ENCODE measurements at places on chromosomes 2 and 18.
A peak's percentile ranks its signal among the peaks of the same experiment; 100 is the strongest.

DNA sequence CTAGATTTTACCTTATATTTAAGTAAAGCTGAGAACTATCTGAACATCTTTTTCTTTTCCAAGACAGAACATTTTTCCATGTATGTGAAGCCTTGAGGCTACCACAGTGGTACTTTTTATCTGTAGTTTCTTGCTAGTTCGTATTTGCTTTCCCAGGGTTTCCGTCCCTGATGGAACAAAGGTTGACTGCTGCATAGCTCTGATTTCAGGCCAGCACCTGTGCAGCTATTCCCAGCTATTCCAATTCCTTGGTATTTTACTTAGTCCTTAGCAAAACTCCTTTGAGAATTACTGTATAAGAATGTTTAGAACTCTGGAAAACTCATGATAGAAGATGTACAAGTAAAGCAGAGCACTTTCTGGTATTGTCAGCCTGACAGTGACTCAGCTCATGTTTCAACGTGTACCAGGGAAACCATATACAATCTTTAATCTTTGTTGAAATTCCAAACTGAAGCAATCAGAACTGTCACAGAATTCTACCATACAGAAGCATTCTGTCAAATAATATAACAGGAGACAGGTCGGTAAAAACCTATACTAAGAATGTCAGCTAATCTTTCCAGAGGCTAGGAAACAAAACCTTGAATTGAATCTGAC is 162.2 kb downstream of the PKP4 start:
- DNase-seq = no peak

DNA sequence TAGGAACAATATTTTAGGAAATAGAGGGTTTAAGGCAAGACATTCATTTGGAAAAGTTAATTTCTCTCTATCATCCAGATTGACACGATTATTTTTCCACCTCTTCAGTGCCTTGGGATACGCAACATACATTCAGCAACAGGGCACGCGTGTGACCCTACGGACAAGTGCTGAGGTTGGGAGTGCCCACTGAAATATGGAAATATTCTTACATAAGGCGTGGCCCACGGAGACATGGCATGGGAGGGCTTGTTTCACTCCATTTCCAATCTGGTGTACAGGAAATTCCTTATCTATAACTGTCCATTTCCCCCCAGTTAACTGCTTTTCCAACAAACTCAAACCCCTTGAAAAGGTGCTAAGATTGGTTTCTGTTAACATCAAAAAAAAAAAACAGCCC is 20.9 kb upstream of the KIDINS220 start:
- DNase-seq = no peak

GRCh38 chr18:59208602-59209125 is 11.3 kb upstream of the GRP start:
- DNase-seq = no peak

DNA sequence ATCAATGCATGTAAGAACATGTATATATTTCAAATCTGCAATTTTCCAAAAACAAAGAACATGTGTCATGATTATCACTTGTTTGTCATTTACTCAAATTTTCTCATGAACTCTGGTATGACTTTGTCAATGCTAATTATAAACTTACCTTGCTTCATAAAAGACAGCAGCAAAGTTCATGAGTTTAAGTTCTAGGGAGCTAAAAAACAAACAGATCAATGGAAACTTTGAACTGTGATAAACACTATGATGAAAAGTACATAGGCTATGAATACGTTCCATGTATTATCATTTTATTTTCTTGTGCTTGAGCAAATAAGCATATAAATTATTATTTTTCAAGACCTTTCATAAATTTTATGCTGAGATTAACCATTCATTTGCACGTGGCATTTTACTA is 940.8 kb downstream of the MBD2 start:
- DNase-seq = no peak

DNA sequence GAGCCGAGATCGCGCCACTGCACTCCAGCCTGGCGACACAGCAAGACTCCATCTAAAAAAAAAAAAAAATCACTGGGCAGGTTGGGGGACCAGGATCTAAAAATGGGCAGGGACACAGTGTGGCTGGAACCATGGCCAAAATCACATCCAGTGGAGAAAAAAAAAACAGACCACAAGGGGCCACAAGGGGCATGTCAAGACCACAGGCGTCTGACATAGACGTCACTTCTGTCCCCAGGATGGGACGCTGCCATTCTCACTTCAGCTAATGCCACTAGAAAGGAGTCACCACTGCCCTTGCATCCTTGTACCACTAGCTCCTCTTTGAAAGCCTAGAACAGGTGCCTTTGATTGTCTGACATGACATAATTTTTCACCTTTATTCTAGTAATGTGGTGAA is 2.5 kb upstream of the POMC start:
- no peak for DNase-seq

- no peak for DNase-seq
These were observed 50.2 kb downstream of the COL4A3 start for GRCh38 chr2:227214622-227215041.

GRCh38 chr2:179106342-179106675 is 56.4 kb upstream of the CCDC141 start:
- no peak for DNase-seq

DNA sequence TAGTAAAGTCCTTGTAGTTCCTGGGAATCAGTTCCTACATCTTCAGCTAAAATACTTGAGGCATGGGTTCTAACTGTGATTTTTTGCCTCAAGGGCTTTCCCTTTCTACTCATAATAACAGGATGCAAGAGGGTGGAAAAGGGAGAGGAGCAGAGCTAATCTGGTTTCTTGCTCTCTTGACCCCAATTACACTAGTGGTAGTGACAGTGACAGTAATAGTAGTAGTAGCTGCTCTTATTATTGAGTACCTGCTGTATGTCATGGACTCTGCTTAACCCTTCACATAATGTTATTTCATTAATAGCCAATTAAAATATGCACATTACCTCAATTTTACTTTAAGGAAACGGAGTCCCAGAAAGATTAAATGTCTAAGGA is 214.8 kb upstream of the HNRNPA3 start:
- no peak for DNase-seq

DNA sequence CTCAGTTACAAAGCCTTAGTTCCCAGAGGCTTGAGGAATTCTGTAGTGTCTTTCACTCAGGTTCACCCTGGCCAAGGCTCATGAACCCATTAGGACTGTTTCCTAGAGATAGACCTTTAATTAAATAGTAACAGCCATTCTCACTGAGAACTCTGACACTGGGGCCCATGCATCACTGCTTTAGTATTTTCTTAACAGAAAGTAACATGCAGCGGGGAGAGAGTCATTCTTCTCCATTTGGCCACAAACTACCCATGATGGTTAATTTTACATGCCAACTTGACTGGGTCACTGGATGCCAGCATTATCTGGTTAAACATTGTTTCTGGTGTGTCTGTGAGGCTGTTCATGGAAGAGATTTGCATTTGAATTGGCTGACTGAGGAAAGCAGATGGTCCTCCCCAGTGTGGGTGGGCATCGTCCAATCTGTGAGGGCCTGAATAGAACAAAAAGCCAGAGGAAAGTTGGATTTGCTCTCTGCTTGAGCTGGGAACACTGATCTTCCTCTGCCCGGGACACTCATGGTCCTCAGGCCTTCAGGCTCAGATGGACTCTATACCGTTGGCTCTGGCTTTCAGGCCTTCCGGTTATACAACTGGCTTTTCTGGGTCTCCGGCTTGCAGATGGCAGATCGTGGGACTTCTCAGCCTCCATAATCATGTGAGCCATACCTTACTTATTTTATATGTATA is 5.6 kb upstream of the CPLX4 start:
- DNase-seq = no peak

- no peak for DNase-seq
These were observed 2.5 kb upstream of the C2orf15 start for GRCh38 chr2:99139003-99139402.

- DNase-seq = no peak
These were observed 347.0 kb downstream of the ZNF804A start for GRCh38 chr2:184945326-184945725.

- no peak for DNase-seq
These were observed 270.4 kb downstream of the LRATD1 start for GRCh38 chr2:14902953-14903352.

DNA sequence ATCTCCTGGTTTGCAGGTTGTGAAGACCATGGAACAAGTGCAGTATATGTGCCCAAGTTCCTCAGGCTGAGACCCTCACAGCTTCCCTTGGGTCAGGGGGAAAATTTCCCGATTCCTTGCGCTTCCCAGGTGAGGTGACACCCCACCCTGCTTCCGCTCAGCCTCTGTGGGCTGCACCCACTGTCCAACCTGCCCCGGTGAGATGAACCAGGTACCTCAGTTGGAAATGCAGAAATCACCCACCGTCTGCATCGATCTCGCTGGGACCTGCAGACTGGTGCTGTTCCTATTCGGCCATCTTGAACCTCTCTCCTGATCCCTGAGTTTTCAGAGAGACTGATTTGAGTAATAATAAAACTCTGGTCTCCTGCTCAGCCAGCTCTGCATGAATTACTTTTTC is 30.6 kb downstream of the CHCHD5 start:
- no peak for DNase-seq

- no peak for DNase-seq
These were observed 702.2 kb upstream of the NRXN1 start for GRCh38 chr2:51734115-51734514.

DNA sequence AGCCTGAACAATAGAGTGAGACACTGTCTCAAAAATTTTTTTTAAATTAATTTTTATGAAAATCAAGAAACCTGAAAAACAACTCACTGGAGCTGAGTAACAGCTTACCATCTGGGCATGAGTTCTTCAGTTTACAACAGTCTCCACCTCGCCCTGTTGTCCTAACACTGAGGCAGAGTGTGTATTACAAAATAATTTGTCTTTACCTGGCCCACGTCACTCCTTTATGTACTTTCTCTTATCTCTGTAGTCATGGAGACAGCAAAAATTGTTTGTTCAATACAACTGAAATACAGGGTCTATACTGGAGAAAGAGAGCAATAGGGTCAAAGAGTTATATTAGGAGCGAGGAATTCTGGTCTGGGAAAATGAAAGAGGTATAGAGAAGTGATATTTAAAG is 48.1 kb downstream of the CYTIP start:
- DNase-seq = no peak

- DNase-seq = peak; percentile 47
These were observed 1.4 kb downstream of the NEDD4L start for GRCh38 chr18:58045242-58046092.

- no peak for DNase-seq
These were observed 45.9 kb downstream of the ST6GAL2 start for GRCh38 chr2:106839849-106840595.

DNA sequence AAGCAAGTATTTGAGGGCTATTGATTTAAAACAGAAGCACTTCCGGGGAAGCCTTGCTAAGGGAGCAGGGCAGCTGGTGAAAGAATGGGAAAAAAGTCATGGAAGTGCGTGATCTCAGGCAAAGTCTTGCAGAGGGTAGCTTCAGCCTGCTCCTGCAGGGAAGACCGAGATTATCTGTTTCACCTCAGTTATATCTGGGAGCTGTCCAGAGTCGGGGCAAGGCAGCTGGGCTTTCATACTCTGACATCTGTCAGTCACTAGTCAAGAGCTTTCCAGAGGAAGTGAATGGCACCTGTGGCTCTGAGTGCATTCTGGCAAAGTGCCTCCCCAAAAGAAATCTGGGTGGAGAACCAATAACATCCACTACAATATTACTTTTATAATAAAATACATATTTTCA is 8.7 kb downstream of the NXPH2 start:
- DNase-seq = no peak

- no peak for DNase-seq
These were observed 73.5 kb downstream of the KCNF1 start for GRCh38 chr2:10985260-10985659.

- DNase-seq = no peak
These were observed 18.7 kb downstream of the TPRKB start for GRCh38 chr2:73718421-73718820.

GRCh38 chr2:10318345-10318744 is 15.6 kb downstream of the HPCAL1 start:
- no peak for DNase-seq

All from stimulated activated naive CD8-positive, alpha-beta T cell treated with anti-CD3 and anti-CD28 coated beads, Interleukin-15, Interleukin-2, amounts not matched to agents 100 U/mL and 50 U/mL, for 24 hours (primary cell).